ENCODE measurements at places on chromosomes 12 and 14. TPM values are rescaled to one million over a fixed set of nuclear protein-coding genes. Genes with fewer than 3 reads are reported as not detected.
A peak's percentile ranks its signal among the peaks of the same experiment; 100 is the strongest.

DNA sequence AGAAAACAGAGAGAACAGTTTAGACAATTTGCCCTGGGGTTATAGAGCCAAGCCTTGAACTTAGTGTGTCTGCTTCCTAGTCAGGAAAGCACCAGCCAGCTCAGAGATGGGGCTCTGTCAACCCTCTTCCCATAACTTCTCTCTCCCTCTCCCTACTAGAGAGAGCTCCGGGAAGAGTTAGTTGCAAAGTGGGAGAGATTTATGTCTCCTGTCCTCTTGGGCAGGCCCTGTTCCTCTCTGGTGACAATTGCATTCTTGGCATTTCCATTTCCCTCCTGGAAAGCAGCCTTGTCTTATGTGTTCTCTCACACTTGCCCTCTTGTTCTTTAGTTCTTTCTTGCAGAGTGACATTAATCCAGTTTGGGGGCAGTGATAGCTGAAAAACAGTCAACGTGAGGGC, 42.1 kb upstream of the TUNAR start:
- no peak for ATAC-seq

Gene LMNTD1
- total RNA-seq = not detected

Gene ACOT4
- total RNA-seq = 1.4 TPM

GRCh38 chr12:109582636-109583035, 9.0 kb downstream of the MVK start:
- ATAC-seq = no peak

GRCh38 chr12:98358144-98358543, 157.2 kb upstream of the TMPO start:
- no peak for ATAC-seq

DNA sequence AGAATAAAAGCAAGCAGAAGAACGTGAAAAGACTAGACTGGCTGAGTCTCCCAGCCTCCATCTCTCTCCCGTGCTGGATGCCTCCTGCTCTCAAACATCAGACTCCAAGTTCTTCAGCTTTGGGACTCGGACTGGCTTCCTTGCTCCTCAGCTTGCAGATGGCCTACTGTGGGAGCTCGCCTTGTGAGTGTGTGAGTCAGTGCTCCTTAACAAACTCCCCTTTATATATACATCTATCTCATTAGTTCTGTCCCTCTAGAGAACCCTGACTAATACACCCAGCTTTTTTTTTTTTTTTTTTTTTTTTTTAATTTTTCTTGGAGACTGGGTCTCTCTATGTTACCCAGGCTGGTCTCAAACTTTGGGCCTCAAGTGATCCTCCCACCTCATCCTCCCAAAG, 46.9 kb downstream of the ACTN1 start:
- no peak for ATAC-seq

- ATAC-seq = no peak
Measured at GRCh38 chr12:124456652-124457152, 110.7 kb downstream of the NCOR2 start.

DNA sequence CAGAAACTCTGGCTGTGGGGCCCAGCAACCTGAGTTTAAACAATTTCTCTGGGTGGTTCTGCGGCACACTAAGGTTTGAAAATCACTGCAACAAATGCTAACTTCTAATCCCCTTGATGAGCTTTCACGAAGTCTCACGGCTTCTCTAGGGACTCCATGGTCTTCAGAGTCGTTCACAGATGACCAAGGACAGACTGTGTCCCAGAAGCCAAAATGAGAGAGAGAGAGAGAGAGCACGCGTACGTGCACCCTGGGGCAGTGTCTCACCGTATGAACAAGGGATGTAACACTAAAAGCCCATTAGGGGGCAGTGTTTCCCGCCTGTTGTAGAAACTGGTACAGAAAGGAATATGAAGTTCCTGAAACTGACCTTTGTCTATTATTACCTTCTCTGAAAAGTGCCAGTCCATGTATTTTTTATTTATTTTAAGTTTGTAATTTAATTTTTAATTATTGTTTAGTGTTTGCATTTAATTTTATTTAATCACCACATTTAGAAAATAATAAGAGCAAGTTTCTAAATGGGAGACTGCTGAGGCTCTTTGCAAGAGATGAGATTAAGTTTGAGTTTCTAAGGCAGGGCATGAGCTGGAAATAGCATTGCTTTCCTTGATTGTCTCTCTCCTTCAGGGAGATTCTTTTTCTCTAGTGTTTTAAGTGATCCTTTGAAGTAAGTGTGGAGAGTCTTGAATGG, 3.4 kb downstream of the APOLD1 start:
- ATAC-seq = peak; percentile 71

GRCh38 chr14:102686196-102686801, 91.0 kb upstream of the TRAF3 start:
- ATAC-seq = no peak

Gene NKX2-1
- total RNA-seq = not detected

DNA sequence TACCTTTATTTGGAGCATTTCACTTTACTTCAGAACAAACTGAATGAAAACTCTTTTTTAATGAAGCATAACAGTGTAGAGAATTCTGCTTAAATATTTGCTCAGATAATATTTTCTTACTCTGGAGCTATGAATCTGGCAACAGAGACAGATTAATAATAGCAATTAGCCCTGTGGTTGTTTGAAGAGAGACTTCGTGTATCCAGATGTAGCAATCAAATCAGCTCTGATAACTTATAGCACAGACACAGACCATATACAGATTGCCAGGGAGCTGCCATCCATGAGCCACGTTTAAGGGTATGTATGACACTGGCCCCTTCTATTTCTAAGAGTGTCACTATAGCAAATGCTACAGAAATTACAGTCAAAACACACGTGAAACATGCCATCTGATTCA, 146.6 kb downstream of the EXOC5 start:
- no peak for ATAC-seq

GRCh38 chr12:56947633-56948456, 9.6 kb downstream of the RDH16 start:
- ATAC-seq = no peak

DNA sequence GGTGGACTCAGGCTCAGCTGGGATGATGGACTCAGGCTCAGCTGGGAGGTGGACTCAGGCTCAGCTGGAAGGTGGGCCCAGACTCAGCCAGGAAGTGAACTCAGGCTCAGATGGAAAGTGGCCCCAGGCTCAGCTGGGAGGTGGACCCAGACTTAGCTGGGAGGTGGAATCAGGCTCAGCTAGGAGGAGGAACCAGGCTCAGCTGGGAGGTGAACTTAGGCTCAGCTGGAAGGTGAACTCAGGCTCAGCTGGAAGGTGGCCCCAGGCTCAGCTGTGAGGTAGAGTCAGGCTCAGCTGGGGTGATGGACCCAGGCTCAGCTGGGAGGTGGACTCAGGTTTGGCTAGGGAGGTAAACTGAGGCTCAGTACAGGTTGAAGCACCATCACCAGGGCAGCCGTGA, 21.8 kb upstream of the C14orf180 start:
- no peak for ATAC-seq

Gene THTPA
- total RNA-seq = 7.3 TPM

- peak; percentile 23 for ATAC-seq
Measured at GRCh38 chr12:11652351-11653040, 3.0 kb downstream of the ETV6 start.

All from activated T-helper 17 cell treated with anti-CD3 and anti-CD28 coated beads, Interleukin-2, amount 50 U/mL, for 72 hours (primary cell).